GM03348 (cell line): ENCODE measurements at places on chromosomes 7 and 10.

- no peak for DNase-seq
Observed at GRCh38 chr10:96358851-96359540, at the start of gene OPALIN. TSS of gene OPALIN (minus strand) at chr10:96359002. CDS start at chr10:96358896, 106 bp downstream.

- DNase-seq: peak; percentile 24
Observed at GRCh38 chr10:82969405-82969804, 1094.4 kb downstream of the NRG3 start.

- no peak for DNase-seq
Observed at GRCh38 chr7:64614812-64615211, 51.1 kb upstream of the ZNF107 start.

DNA sequence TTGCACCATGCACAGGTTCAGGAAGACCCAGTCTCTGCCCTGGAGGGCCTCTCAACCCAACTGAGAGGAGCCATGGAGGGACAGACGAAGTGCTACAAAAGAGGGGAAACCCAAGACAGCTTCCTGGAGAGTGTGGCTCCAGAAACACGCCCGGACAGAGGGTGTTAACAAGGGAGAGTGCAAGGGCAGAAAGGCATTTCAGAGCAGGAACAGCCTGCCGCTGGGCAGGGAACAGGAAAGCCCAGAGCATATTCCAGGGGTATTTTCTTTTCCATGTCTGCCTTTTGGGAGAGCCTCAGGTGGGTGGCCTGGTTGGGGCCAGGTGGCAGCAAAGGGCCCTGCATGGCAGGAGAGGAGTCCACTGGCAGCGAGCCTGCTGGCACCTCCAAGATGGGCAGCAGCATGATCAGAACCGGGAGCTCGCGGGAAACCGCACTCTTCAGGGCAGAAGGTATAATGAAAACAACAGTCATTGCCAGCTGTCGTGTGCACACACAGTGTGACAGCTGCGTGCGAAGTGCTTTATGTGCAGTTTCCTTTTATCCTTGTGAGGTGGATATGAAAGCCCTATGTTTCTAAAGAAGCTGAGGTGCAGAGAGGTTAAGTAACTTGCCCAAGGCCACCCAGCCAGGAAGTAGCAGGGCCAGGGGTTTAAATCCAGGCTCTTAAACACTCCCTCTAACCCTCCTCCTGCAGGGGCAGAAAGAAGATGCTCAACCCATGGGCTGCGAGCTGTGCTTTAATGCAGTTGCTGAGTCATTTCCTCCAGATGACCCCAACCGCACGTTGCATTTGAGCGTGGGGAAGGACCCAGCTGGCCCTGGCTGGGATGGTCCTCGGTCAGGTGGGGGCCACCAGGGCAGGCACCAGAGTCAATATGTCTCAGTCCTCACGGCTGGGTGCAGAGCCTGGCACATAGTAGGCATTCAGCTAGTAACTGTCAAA lies 128.6 kb downstream of the OAT start:
- DNase-seq: no peak

DNA sequence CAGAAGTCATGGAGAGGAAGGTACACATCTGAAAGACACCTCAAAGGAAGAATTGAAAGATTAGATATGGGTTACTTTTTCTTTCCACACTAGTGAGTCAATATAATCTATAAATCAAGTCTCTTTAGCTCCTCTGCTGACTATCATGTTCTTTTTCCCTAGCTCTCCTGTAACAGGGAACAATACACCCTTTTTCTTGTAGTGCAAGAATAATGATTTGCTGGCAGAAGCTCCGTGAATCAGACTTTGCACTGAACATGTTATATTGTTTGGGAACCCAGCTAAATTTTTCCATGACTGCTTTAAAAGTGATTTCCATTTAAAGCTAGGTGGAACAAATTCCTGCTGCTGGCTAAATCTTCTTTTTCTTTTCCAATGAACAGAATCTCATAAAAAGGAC lies 756.6 kb upstream of the C7orf33 start:
- no peak for DNase-seq

- DNase-seq: no peak
Observed at GRCh38 chr10:11357439-11357838, 254.0 kb downstream of the USP6NL start.

- peak; percentile 36 for DNase-seq
Observed at GRCh38 chr10:115706488-115707076, 566.4 kb downstream of the GFRA1 start.

DNA sequence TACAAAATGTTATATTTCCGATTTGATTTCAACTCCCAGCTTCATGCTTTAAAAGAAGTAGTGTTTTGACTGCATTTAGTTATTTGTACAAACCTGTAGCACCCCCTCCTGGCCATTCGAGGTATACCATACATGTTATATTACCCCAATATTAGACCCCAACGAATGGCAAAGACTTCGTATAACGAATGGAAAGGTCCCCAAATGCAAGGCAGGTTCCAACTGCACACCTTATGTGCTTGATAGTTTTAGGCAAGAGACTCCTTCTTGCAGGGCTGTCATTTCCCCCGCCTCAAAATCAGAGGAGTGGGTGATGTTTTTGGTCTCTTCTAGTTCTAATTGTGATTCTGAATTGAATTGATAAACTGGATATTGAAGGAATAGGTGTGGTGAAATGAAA lies 101.1 kb upstream of the TARP start:
- peak; percentile 48 for DNase-seq
